Stomach (tissue), 19 donors: ENCODE measurements at places on chromosomes 12 and 14. TPM values are rescaled to one million over a fixed set of nuclear protein-coding genes. Genes with fewer than 3 reads are reported as not detected.

GRCh38 chr14:59275668-59276067, 87.2 kb downstream of the DAAM1 start:
- no peak for DNase-seq

CLEC4D gene
- not detected for total RNA-seq

DNA sequence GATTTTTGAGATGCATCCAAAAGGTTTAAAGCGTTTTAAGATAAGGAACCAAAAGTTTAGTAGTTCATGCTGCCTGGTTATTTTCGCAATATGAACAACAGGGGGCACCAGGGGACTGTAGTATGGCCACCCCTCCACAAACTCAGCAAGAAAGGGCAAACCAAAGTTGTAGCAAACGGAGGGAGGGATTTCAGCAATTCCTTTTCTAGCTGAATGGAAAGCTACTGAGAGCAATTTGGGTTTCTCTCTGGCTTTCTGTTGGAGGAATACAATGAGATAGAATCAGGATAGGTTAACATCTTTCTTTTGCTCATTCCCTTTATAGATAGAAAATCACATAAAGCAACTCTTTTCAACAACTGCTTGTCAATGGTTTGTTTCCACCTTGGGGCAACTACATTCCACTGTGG, 62.5 kb downstream of the DRAM1 start:
- peak; percentile 90 for DNase-seq

- DNase-seq: no peak
These were observed 147.8 kb upstream of the CPSF6 start for GRCh38 chr12:69091442-69092017.

- DNase-seq: no peak
These were observed 4.7 kb downstream of the GPX2 start for GRCh38 chr14:64937821-64938193.

RECQL gene
- total RNA-seq: 56.5 TPM

DNA sequence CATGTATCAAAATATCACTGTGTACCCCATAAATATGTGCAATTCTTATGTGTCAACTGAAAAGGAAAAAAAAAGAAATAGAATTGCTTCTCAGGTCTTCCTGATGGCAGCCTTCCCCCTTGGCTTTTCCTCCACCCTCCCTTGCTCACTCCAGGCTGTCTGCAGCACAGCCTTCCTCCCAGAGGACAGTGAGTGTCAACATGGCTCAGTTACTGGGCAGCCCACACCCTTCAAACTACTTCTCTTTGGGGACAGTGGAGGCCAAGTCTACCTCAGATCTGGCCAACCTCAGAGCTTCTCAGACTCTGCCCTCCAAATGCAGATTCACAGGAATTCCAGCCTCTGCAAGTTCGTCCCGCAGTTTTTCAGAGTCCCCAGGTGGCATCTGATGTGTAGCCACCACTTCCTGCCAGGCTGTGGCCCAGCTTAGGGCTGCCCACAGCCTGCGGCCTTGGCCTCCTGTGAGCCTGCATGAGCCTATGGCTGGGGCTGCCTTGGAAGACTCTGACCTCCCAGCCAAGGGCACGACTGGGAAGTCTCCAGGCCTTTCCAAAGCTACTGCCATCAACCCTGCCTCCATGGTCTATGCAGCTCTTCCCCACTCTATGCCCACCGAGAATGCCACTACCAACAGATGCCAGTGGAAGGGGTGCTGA, 148.0 kb upstream of the PWP1 start:
- DNase-seq: no peak

- DNase-seq: no peak
These were observed 141.6 kb upstream of the AVPR1A start for GRCh38 chr12:63292471-63293221.

GRCh38 chr14:81465507-81466228, 65.5 kb upstream of the STON2 start:
- DNase-seq: no peak

GRCh38 chr12:15225136-15225862, 4.1 kb upstream of the RERG start:
- DNase-seq: no peak

DNA sequence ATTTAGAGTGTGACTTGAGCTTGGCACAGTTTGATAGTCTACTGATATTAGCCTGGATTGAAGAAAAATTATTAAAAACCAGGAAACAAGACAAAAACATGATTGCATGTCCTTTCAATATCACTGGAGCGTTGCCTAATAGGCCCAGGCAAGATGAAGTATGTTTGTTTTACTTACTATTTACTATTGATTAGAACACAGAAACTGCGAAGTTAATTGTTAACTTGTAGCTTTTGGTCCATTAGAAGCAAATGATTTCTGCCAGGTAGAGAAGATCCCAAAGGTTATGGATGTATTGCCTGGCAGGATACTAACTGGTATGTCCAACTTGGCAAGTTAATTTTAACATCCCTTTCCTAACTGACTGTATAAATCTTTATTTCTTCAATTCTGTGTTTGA, 268.9 kb downstream of the ETNK1 start:
- DNase-seq: peak; percentile 4

DNA sequence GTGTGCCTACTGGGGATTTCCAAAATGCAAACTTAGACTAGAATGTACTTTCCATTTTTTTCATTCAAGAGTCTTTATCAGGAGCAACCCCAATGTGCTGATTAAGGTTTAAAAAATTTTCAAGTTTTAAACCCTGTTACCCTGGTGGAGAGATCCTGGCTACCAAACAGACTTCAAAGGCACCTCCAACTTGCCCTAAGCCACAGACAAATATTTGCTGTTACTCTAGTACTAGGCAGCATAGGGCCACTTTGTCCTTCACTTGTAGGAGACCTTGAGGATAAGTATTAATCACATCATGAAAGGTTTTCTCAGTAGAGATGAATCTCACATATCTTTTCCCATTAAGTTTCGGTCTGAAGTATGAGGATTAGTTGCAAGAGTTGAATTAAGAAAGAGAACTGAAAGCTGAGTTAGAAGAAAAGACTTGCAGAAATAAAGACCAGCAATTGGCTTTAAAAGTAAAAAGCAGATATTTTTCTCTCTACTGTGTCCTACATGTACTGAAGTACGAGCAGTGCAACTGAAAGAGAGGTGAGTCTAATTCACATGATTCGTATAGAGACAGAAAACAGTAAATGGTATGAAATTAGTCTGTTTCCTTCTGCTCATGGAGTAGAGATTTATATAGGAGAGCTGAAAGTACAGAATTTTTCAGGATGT, 28.3 kb downstream of the NTN4 start:
- DNase-seq: peak; percentile 47

DNA sequence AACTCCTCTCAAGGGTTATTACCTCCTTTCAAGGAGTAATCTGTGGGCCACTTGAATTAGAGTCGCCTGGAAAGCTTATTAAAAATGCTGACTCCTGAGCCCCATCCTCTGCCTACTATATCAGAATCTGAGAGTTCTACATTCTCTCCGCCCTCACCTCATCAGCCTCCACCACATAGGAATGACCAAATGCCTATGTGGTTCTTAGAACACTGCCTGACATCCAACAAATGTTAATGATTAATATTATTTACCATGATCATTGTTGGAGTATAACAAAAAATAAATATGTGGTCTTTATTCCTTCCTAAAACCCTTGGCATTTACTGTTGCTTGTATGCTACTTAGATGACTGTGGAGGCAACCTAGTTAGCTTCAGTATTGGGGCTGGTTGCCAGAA, 91.9 kb downstream of the BBS10 start:
- no peak for DNase-seq

- DNase-seq: no peak
These were observed 999 bp upstream of the AK7 start for GRCh38 chr14:96390965-96391292.

- DNase-seq: no peak
These were observed 21.1 kb upstream of the TTC7B start for GRCh38 chr14:90837355-90837754.

HOXC12 gene
- not detected for total RNA-seq

- no peak for DNase-seq
These were observed 87.7 kb downstream of the PELI2 start for GRCh38 chr14:56205881-56206280.

DNA sequence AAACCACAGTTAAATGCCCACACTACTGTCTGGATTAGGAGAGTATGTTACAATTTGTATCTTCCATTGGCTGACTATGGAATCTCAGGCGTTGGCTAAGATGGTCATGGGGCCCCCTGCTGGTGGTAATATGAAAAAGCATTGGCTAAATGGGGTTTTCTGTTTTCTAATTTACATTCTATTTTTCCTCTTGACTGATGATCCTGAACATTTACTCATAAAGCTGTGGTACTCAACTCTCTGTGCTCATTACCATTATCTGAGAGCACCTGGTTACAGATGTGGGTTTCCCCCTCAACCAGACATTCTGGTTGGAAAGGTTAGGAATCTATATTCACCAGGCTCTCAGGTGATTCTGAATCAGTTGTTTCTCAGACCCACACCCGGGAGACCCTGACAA, 64.8 kb downstream of the WSCD2 start:
- no peak for DNase-seq

KLRK1 gene
- 17.4 TPM for total RNA-seq

SLC7A7 gene
- total RNA-seq: not detected

DNA sequence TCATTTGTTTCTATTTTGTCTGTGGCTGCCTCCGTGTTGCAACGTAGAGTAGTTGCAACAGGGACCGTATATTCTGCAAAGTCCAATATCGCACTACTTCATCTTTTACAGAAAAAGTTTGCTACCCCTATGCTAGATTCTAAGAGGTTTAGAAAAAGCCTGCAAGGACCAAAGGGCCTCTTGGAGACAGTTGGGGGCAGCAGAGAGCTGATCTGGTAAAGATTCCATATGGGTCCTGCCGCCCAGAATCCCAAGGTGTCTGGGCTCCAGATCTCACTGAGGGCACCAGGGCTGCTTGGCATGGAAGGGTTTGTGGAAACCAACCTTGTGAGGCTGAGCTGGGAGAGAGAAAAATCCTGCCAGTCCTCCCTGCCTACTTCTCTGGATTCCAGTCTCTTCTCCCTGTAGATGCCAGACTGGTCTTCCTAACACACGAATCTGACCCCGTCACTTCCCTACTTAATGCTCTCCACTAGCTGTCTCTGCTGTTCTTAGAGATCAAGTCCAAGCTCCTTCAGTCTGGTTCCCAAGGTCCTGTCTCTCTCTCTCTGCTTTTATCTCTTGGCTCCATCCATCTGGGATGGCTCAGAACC, 74.6 kb downstream of the GLRX5 start:
- DNase-seq: peak; percentile 69

- DNase-seq: no peak
These were observed 43.1 kb upstream of the PSMC1 start for GRCh38 chr14:90213099-90213748.

GRCh38 chr14:102781063-102781462, 3.8 kb downstream of the TRAF3 start:
- DNase-seq: no peak

- DNase-seq: peak; percentile 7
These were observed 216.7 kb downstream of the TMEM132C start for GRCh38 chr12:128483526-128484255.

DNA sequence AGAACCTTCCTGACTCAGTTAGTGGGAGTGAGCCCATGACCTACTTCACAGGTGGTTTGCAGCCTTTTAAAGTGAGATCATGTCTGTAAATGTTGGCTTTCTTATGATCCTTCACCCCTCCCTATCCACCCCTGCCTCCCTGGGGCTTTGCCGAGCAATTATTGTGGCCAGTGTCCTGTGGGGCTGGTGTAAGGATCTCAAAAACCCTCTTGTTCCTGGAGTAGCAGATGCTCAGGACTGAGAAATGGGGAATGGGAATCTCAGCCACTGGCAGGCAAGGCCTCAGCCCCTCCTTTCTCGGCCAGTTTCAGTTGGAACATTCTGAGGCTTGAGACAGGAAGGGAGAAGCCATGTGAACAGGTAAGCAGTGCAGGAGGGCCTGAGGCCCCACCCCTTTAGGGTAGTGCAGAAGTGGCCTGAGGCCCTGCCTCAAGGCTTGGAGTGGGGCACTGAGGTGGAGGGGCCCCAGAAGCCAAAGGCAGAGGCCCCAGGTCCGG, 53.8 kb downstream of the PLEKHG3 start:
- DNase-seq: peak; percentile 83

LAG3 gene
- 2.3 TPM for total RNA-seq

TMEM132C gene
- total RNA-seq: 0.58 TPM

DNA sequence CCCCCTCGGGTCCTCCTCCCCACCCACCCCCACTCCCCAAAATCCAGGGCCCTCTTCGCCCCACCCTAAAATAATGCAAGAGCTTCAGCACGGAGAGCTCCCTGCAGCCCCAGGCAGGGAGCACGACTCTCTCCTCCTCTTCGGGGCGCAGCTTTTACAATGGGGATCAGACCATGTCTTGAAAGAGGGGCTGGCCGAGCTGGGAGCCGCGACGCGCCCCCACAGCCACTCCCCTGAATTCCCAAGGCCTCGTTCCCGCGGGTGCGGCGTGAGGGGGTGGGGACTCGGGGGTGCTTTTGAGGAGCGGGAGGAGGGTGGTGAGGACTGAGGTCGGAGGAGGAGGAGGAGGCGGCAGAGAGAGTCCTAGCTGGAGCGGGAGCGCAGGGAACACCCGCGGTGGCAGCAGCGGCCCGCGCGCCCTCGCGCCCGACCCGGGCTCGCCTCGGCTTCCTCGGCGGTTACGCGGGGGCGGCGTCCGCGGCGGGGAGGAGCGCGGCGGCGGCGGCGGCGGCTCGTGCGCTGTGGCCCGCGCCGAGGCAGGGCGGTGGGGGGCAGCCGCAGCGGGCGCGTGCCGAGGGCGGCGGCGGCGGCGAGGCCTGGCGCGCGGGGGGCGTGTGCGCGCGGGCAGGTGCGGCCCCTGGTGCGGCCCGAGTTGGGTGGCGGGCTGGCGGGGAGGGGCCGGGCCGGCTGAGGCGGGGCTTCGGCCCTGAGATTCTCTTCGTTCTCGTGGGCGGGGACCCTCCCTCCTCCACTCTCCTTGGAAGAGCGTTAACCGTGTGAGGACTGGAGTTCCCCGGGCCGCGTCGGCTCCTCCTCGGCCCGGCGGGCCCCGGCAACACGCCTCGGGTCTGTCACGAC, at the start of gene ANKS1B:
TSS of gene ANKS1B (minus strand) at position 666 of the 858 bp plus-strand sequence. CDS start 699 bp downstream, outside the sequence.
- peak; percentile 49 for DNase-seq

PPP1R1A gene
- total RNA-seq: 313 TPM

TTC8 gene
- not detected for total RNA-seq

SLC25A47 gene
- total RNA-seq: not detected

GALNT16 gene
- 0.89 TPM for total RNA-seq

DNA sequence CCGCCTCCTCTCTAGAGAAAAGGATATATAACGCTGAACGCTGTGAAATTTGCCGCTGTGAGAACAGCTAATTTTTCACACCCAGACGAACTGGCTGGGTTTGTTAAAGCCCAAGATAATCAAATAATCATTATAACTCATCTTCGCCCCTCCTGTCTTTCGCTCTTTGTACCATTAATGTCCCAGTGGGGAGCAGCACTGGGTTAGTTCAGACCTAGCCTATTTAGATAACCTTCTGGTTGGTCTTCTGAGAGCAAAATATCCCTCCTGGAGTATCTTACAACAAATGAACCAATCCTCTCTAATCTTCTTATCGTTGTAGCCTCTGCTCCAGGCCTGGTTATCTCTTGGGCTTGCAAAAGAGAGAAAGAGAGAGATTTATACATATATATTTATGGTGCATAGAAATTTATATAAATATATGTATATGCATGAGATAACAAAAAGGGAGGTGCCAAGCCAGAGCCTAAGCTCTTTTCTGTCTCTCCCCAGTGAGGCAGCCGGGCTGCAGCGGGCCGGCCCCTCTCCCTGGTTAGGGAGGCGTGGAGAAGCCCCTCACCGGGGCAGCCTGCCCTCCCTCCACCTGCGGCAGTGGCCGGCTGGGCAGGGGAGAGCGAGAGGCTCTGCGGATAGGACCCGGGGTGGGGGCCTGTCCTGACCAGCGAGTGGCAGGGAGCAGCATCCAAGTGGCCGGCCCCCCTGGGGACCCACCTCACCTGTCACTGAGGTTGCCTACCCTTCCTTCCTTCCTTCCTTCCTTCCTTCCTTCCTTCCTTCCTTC, 202.0 kb upstream of the LHX5 start:
- DNase-seq: no peak

- no peak for DNase-seq
These were observed 113.7 kb downstream of the LMO3 start for GRCh38 chr12:16492240-16492639.
